ENCODE measurements at places on chromosomes 11 and 22.

DNA sequence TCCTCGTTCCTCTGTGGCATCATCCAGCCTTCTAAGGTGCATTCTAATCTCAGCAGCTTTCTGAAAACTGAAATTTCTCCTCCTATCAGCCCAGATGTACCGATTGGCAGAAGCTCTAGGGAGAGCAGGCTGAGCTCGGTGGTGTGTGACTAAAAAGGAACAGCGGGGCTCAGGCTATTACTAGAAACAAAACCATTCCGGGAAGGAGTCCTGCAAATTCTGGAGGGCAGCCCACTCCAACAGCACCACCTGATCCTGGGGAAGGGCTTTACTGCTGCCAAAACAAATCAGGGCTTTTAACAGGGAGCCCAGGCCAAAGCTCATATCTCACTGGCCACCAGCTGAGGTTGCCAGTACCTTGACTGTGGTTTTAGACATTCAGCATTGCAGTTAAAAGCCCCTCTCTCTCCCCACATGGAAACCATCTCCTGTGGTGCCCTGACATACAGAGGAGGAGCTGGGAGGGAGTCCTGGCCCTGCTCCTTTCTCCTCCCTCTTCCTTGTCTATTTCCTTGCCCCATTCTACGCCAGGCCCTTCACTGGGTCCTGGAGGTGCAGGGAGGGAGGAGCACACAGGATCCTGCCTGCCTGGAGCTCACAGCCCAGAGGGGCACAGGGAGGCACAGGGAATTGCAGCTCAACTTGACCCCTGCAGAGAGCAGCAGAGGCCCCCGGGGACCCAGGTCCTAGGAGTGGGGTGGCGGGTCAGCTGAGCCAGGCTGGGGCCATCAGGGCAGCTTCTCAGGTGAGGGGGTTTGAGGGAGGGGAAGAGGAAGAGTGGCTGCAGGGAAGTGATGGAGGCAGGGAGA lies 889 bp downstream of the PLAAT4 start:
- DNase-seq = no peak

GRCh38 chr11:120318906-120319305 lies 6.2 kb upstream of the TLCD5 start:
- no peak for DNase-seq

DNA sequence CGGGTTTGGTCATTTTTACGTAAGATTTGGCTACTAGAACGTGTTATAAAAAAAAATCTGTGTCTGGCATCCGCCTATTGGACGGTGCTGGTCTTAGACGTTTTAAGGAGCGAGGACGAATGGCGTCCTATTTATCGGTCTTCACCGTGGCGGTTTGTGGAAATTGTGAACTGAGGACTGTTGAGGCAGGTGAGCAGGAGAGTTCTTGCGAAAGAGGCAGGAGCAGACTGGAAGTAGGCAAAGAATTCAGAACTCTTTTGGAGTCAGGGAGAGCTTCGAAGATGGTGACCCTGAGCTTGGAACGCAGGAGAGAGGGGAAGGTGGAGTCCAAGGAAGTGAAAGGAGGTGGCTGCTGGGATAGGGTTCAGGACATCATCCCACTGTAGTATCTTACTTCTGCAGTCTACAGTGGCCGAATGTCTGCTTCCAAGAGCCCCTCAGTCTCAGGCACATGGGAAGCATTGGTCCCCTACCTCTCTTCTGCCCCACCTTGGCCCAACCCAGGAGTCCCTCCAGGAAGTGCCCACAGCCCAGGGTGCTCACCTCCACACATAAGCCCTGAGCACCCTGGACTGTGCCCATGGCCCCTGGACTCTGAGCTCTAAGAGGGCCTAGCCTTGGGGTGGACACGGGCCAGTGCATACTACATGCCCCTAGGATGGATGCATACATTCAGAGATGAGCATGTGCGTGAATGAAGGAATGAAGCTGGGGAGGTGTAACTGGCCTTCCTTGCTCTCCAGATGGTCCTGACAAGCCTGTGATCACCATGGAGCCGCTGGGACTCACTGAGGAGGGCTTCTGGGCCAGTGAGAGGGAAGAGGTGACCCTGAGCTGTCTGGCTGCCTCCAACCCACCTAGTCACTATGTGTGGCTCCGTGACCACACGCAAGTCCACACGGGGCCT lies 3.7 kb downstream of the VSIG10L2 start:
- DNase-seq = no peak

- no peak for DNase-seq
Observed at GRCh38 chr11:118200497-118200896, 24.1 kb upstream of the SCN2B start.

GRCh38 chr11:77418971-77419597 lies 54.8 kb downstream of the PAK1 start:
- no peak for DNase-seq

DNA sequence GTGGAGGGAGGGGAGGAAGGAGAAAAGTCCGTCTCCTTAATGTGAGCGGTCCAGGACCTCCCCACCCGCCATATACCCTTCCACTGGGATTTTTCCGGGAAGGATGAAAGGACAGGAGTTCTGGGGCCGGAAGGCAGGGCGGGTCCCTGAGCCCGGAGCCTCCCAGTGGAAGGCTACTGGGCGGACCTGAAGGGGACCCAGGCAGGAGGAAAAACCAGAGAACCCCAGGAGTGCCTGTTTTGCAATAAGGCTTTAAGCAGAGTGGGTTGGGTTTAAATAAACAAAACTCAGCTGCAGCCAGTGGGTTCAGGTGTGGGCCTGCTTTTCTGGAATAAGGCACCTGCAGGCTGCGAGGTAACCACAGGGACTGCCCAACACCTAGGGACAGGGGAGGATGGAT lies 1.7 kb upstream of the CELSR1 start:
- no peak for DNase-seq

DNA sequence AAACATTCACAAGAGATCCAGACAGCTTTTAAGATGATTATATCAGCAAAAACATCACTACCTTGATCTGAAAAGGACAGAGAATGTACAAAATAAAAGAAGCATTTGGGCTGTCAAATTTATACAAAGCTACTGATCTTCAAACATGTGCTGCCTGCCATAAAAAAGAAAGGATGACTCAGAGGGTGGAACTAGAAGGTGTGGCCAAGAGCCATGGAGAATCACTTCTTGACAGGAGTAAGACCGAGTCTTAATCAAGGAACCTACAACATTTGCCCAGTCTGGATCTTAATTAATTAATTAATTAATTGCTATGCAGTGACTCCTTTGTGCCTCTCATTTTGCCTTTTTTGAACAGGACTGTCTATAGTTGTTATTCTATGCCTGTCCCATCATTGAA lies 33.2 kb downstream of the C11orf96 start:
- no peak for DNase-seq
